ENCODE measurements at places on chromosomes 7 and 10.

DNA sequence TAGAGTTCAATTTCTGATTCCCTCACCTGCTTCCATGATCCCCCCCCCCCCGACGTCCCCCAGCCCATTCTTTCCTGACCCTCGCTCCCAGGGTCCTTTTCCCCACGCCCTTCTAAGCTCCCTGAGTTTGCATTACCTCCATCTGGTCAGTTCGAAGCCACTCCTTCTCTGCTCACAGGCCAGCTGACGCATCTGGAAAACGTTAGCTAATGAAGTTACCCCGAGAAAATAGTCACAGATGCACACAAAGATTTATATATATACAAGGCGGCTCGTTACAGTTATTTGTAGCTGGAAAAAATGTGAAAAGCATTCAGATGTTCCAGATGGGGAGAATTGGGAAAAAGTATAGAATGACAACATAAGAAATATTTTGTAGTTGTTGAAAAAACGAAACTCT is 630.0 kb upstream of the FOXK1 start:
- DNase-seq: no peak

GRCh38 chr10:83164156-83164555 is 975.2 kb upstream of the GHITM start:
- DNase-seq: no peak

DNA sequence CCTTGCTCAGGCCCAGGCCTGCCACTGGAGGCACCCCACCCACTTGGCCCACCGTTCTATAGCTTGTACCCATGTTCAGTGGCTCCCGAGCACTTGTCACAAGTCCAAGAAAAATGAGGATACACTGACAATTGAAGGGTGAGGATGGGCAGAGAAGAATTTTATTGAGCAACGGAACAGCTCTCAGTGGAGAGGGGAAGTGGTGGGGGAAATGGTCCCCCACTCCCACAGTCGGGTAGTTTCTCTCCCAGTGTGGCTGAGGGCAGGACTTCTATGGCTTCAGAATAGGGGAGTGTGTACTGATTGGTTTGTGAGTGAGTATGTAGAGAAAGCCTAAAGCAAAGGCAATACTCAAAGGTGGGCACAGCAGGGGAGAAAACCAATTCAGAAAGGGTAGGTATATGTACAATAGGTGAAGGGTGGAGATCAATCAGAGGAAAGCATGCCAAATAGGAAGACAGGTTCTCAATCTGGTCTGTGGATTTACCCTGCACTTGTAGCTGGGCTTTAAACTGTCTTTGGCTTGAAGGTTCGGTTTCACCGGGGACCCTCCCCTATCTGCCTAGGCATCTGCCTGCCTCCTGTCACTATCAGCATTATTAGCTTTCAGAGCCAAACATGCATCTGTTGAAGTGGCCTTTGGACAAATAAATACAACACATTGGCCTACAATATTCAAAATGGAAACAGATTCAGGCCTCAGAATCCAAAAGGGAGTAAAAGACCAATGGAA is 8.9 kb upstream of the TSPAN13 start:
- DNase-seq: no peak

GRCh38 chr10:133088956-133089800 is 1.5 kb downstream of the ADGRA1 start:
- DNase-seq: no peak

DNA sequence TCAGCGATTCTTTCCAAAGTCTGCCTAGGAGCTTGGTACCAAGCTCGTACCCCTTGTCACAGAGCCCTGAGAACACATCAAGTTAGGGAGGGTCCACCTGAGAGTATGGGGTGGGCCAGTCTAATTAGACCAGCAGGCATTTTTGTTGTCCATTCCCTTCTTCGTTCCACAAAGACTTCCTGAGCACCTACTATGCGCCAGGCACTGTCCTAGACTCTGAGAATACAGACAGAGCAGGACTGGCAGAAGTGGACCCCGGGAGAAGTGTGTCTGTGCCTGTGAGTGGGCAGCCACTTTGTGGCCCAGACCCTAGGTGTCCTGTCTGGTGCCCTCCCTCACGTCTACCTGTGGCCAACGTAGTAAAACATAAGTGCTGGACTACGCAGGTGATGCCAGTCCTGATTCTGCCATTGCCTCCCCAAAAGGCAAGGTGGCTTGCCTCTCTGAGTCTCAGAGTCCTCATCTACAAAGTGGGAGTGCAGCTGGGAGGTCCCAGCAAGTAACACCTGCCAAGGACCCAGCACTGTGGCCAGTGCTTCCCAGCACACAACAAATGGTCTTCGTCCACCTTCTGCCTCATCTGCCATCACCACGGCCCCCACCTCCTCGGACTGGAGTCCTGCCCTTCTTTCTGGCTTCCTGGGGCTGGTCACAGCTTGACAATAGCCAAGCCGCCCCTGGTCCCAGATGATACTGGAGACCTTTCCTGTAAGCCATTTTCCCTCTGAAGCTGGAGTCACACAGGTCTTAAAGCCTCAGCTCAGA is 54.3 kb upstream of the DUSP5 start:
- DNase-seq: no peak

GRCh38 chr7:20407585-20408466 is 77.1 kb downstream of the ITGB8 start:
- DNase-seq: no peak
